Aorta (tissue), 5 donors: ENCODE measurements at places on chromosomes 7 and 10. TPM values are rescaled to one million over a fixed set of nuclear protein-coding genes. Genes with fewer than 3 reads are reported as not detected.

- no peaks in the 10 kb centered on the region for H3K27me3 ChIP-seq
- no peaks in the 10 kb centered on the region for H3K4me1 ChIP-seq
- H3K27ac ChIP-seq: no peak overlapping the region
- no peaks in the 10 kb centered on the region for H3K36me3 ChIP-seq
- no peak overlapping the region for H3K4me3 ChIP-seq
- peak; percentile 69 for DNase-seq
Measured at GRCh38 chr10:132156382-132156781, 30.4 kb upstream of the DPYSL4 start.

GRCh38 chr7:110831419-110831818 lies 259.5 kb upstream of the LRRN3 start:
- no peaks in the 10 kb centered on the region for H3K36me3 ChIP-seq
- H3K27me3 ChIP-seq: no peaks in the 10 kb centered on the region
- H3K4me3 ChIP-seq: no peak overlapping the region
- H3K4me1 ChIP-seq: peaks cover 3% of the 10 kb centered on the region

GRCh38 chr7:23044581-23044980 lies 30.7 kb upstream of the HYCC1 start:
- no peak overlapping the region for H3K27ac ChIP-seq
- no peak for DNase-seq
- no peaks in the 10 kb centered on the region for H3K4me1 ChIP-seq
- H3K4me3 ChIP-seq: no peak overlapping the region

The HABP2 gene
- not detected for total RNA-seq

The CPA2 gene
- total RNA-seq: 0.72 TPM

DNA sequence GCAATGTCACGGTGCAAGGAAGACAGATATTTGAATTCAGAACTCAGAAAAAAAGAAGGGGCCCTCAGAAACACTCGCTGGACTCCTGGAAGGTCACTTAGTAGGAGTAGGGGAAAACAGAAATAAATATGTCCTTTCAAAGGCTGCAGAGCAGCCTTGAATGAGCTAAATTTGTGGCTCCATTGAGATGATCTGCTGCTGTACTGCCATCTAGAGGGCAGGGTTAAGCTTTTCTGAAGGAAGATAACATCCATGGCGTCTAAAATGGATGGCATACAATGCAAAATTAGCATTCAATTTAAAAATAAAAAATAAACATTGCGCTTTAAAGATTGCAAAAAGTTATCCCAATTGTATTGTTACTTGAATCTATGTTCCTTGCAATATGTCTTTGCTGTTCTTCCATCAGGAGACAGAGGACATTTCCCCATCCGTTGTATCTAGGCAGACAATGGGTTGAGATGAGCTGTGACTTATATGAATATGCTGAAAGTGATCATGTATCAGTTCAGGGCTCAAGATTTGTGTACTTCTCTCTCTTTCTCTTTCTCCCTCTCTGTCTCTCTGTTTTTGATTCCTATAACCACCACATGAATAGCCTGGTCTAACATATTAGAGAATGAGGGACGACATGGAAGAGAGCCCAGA lies 642.2 kb downstream of the SH2D4B start:
- DNase-seq: no peak
- no peak overlapping the region for H3K4me3 ChIP-seq
- no peaks in the 10 kb centered on the region for H3K36me3 ChIP-seq
- H3K27me3 ChIP-seq: no peaks in the 10 kb centered on the region
- H3K27ac ChIP-seq: no peak overlapping the region
- H3K4me1 ChIP-seq: no peaks in the 10 kb centered on the region

DNA sequence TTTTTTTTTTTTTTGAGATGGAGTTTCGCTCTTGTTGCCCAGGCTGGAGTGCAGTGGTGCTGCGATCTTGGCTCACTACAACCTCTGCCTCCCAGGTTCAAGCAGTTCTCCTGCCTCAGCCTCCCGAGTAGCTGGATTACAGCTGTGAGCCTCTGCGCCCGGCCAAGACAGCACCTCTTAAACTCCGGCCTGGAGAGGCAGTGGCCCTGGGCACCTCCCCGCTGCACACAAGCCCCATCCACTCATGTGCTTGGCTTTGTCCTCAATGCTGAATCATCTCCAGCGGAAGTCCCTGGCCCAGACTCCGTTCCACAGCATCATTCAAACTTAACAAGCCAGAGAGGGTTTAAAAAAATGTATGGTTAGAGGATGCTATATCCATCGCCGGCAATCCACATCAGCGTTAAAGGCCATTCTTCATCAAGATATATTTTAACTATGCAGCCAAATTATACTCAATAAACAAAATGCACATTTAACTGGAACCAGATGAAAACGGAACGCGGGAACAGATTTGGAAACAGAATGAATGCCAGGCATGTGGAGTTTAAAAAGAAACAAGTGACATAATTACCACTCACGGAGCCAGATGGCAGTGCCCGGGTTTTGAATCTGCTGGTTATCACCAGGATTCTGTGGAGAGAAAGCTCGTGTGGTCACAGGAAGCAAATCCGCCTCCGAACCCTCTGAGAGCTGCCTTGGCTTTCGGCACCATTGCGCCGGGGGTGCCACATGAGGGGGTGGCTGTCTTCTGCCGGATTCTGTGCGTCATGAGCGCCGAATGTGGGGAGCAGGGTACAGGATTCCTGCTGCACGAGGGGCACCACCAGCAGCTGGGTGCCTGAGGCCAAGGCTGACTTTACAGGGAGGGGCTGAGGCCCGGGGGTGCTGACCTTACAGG lies 45.6 kb upstream of the CFAP46 start:
- H3K27ac ChIP-seq: no peak overlapping the region
- no peaks in the 10 kb centered on the region for H3K36me3 ChIP-seq
- peak; percentile 61 for DNase-seq
- H3K4me3 ChIP-seq: no peak overlapping the region

The CADPS2 gene
- total RNA-seq: 15.2 TPM

- no peaks in the 10 kb centered on the region for H3K4me1 ChIP-seq
- DNase-seq: no peak
- H3K4me3 ChIP-seq: no peak overlapping the region
- H3K27ac ChIP-seq: no peak overlapping the region
- H3K27me3 ChIP-seq: no peaks in the 10 kb centered on the region
- no peaks in the 10 kb centered on the region for H3K36me3 ChIP-seq
Measured at GRCh38 chr7:31028417-31028992, 23.6 kb upstream of the ADCYAP1R1 start.

The EIF4H gene
- total RNA-seq: 207 TPM

DNA sequence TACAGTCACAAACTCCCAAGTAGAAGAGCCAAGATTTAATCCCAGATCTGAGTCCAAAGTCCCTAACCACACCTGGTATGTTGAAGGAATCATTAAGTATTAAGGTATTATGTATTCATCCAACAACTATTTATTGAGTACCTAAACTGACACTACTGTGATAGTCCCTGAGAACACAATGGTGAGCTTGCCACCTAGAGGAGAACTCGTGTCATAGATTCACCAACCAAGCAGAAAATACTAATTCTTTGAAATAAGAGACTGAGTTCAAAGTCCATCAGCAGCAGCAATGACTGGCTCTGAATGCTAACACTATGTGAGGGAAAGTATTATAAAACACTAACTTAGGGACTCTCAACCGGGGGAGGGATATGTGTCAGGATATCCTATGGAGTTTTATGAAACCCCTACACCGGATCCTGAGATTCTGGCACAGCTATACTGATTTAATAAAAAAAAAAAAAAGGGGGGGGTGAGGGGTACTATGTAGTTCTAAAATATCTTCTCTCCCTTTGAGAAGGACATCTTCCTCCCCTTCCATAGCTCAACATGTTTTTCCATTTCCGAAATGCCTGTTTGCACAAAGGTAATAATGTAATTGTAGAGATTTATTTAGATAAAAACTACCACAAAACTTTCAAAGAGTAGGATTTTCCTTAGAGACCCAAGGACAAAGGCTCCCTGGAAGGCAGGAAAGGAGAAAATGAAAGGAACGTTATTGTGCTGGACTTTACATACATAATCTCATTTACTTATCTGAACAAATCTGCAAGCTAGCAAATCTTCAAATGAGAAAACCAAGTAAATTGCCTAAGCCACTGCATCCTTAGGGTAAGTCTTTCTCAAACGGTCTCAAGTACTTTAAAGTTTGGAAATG lies 1.6 kb downstream of the NCOA4 start:
- H3K27me3 ChIP-seq: no peaks in the 10 kb centered on the region
- H3K4me1 ChIP-seq: peaks cover 8% of the 10 kb centered on the region
- peak overlapping the region; percentile 78 for H3K4me3 ChIP-seq
- DNase-seq: no peak
- H3K27ac ChIP-seq: no peak overlapping the region

DNA sequence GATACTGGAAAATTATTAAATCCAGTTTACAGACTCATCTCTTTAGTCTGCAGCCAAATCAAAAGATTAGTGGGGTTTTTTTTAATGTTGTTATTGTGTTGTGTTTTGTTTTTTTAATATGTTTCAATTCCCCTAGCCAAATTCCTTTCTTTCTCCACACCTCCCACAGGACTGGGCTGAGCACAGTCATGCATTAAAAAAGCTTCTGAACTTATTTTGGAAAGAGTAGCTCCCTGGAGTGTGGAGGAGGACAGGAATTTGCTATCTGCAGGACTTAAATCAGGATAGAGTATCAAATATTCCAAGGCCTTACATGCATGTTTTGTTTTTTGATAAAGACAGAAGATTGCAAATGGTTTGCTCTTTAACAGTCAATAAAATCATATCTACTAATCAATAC lies 90.7 kb downstream of the GNAI1 start:
- no peak overlapping the region for H3K4me3 ChIP-seq
- no peak overlapping the region for H3K27ac ChIP-seq
- no peaks in the 10 kb centered on the region for H3K36me3 ChIP-seq
- DNase-seq: no peak
- no peaks in the 10 kb centered on the region for H3K27me3 ChIP-seq

The COBL gene
- 1.5 TPM for total RNA-seq

The ICA1 gene
- 15.9 TPM for total RNA-seq

The WEE2 gene
- 0.12 TPM for total RNA-seq

- H3K4me1 ChIP-seq: no peaks in the 10 kb centered on the region
- no peak for DNase-seq
- H3K27ac ChIP-seq: no peak overlapping the region
- H3K36me3 ChIP-seq: no peaks in the 10 kb centered on the region
- no peaks in the 10 kb centered on the region for H3K27me3 ChIP-seq
Measured at GRCh38 chr10:48484911-48485310, 120.0 kb downstream of the ARHGAP22 start.

DNA sequence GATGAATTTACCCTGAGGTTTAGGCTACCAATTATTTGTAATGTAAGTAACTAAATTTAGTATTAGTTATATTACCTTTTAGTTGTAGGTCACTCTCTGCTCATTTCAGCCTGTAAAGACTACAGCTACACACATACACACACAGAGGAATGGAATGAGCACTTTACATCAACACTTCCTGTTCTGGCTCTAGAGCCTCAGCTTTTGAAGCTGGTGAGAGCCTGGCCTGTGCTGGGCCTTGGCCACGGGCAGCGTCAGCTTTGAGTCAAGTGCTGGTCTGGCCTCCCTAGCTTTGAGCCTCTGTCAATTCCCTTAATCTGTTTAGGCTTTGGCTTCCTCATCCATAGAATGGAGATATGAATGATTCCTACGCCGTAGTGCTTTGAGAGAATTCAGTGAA lies 141.7 kb downstream of the EGFR start:
- no peak overlapping the region for H3K27ac ChIP-seq
- H3K4me3 ChIP-seq: no peak overlapping the region
- H3K36me3 ChIP-seq: peaks cover 14% of the 10 kb centered on the region
- no peaks in the 10 kb centered on the region for H3K27me3 ChIP-seq
- no peaks in the 10 kb centered on the region for H3K4me1 ChIP-seq

The CYP26C1 gene
- 0.23 TPM for total RNA-seq

- peak; percentile 44 for DNase-seq
- H3K36me3 ChIP-seq: no peaks in the 10 kb centered on the region
- no peak overlapping the region for H3K27ac ChIP-seq
Measured at GRCh38 chr10:70355051-70356021, 27.1 kb downstream of the LRRC20 start.

The TFR2 gene
- 0.45 TPM for total RNA-seq

DNA sequence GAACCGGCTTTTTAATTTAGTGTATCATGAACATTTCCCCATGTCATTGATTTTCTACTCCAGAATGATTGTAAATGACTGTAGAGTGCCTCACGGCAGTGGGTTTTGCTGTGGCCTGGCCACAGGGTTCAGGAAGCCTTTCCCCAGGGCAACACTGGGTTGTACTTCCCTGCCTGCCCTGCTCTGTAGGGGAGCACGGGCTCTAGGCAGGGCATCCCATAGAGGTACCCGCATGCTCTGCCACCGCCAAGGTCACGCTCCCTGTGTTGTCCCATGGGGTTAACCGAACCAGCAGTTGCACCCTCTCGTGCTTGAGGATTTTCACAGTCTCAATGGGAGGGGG lies 63.8 kb downstream of the BPGM start:
- H3K36me3 ChIP-seq: no peaks in the 10 kb centered on the region
- H3K4me1 ChIP-seq: no peaks in the 10 kb centered on the region
- DNase-seq: no peak
- H3K4me3 ChIP-seq: no peak overlapping the region

The HYCC1 gene
- 61.1 TPM for total RNA-seq

The LIPN gene
- total RNA-seq: not detected

- H3K36me3 ChIP-seq: no peaks in the 10 kb centered on the region
- no peak overlapping the region for H3K4me3 ChIP-seq
- H3K27ac ChIP-seq: no peak overlapping the region
- DNase-seq: no peak
Measured at GRCh38 chr10:104303594-104304355, 34.5 kb downstream of the ITPRIP start.

DNA sequence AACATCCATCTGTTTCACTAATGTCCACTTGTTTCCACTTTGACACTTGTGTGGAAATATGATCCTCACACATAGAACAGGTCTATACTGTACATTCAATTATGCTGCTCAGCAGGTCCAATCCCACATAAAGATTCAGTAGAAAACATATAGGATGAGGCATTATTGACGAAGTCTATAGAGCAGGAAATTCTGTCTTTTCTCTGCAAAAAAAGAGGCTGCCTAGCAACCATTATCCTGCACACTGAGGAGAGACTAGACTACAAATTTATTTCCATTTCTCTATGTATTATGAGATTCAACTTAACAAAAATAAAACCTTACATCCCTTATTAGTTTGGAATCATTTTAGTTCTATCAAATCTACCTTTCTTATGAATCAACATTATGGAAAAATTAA lies 204.6 kb upstream of the POM121L12 start:
- no peaks in the 10 kb centered on the region for H3K27me3 ChIP-seq
- no peak for DNase-seq
- H3K36me3 ChIP-seq: no peaks in the 10 kb centered on the region
- no peak overlapping the region for H3K27ac ChIP-seq

DNA sequence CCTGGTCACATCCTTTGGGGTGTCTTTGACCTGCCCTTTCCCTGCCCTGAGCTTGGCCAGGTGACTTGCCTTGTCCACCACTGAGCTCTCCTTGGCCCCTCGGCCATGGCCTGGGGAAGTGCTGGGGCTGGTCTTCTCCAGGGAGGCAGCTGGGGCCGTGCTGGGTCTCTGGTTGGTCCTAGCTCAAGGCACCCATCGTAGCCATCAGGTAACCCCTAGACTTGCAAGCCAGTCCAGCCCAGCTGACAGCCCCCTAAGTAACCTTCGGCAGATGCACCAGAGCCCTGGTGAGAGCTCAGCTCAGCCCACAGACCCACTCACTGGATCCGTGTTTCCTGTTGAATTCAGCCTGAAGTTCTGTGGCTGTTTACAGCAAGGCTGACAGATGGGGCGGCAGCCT lies 176.2 kb upstream of the SHH start:
- no peak for DNase-seq
- no peaks in the 10 kb centered on the region for H3K27me3 ChIP-seq
- H3K36me3 ChIP-seq: no peaks in the 10 kb centered on the region
